ENCODE measurements at places on chromosomes 3 and 15.
A peak's percentile ranks its signal among the peaks of the same experiment; 100 is the strongest.

- peak; percentile 21 for DNase-seq
Measured at GRCh38 chr3:128170866-128171516, 17.7 kb downstream of the EEFSEC start.

DNA sequence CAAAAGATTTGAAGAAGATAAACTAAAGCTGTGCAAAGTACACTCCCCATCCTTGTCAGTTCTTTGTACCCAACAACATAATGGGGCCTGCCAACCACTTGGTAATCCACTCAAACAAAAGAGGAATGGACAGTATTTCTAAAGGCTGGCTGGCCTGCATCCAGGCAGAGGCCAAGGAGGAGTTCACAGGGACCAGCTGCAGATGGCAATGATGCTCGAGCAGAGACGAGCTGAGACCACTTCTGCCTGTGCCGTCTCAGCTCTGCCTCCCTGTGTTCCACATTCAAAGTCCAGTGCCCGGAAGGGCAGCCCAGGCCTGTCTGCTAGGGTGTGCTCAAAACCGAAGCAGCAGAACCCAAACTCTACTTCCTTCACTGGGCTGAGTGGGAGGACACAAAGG lies 14.3 kb downstream of the CXCR6 start:
- DNase-seq = no peak

GRCh38 chr3:142117056-142117851 lies 32.1 kb downstream of the TFDP2 start:
- peak; percentile 91 for DNase-seq

DNA sequence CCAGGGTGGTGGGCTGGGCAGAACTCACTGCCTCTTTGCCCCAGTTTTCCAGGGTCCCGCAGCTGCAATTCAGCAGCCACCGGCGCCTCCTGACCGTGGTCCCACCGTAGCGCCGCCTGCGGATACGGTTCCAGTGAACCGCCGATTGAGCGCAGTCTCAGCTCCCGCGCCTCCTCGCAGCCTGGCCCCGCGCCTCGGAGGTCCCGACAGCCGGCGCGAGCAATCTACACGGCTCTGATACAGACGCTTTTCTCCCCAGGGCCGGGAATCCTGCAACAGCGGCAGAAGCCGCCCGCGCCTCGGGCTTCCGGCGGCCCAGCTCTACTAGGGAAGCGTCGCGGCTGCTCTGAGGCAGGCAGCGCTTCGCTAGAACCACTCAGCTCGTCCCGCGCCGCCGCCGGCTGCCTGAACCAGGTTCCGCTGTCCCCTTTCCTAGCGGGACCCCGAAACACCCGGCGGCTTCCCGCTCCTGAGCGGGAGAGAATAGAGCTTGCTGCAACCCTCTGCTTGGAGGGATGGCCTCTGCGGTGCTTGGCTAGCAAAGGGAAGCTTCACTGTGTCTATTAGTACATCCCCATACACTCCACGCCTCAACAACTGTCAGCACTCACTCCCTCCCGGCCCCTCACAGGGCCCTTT lies 3.1 kb downstream of the FOXL2NB start:
- DNase-seq = no peak

DNA sequence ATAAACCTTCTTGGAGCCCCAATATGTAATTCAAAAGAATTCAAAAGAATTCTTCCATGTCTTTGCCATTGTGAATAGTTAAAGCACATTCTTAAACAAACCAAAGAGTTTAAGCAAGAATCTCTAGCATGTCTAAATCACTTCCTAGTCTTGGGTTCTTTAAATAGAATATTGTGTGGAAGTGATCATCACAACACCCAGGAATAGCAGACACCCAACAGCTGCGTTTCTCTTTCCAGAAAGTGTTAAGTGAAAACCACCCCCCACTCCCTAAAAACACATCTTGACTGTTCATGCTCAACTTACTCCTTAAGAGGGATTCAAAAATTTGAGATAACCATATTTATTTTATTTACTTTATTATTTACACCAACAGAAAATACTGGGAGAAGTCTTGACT lies 24.1 kb upstream of the CAPN7 start:
- no peak for DNase-seq

DNA sequence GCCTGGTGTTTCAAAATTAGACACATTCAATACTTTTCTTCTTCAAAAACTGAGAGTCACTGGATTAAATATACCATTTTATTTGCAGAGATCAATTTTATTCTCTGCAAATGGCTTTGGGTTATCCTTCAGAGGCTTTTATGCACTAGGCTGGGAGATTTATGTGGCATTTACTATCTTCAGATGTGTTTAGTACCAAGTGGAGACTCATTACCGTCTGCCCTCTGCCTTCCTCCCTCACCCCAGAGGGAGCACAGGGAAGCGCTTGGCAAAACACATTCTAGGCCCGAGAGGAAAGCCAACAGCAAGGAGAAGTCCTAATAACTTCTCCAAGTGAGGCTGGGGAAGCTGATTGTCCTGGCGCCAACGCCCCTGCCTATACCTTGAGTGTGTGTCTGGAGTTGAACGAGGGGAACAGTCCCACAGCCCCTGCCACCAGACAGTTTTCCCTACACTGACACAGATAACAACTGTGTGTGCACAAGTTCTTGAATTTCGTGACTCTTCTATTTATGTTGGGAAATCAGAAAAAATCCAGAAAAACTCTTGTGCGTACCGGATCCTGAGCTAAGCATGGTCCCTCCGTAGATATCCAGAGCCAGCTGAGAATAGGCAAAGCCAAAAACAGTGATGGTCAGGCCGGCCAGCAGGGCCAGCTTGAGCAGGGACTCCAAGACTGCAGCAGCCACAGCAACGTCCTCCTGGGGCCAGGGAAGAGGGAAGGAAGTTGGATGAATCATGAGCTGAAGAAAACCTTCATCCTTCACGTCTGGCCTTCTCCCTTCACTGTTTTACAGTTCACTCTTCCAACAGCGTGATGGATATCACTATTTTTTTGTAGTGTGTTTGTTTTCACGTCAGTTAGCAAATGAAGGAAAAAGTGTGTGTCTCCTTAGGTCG lies 26.6 kb downstream of the RFT1 start:
- DNase-seq = no peak

DNA sequence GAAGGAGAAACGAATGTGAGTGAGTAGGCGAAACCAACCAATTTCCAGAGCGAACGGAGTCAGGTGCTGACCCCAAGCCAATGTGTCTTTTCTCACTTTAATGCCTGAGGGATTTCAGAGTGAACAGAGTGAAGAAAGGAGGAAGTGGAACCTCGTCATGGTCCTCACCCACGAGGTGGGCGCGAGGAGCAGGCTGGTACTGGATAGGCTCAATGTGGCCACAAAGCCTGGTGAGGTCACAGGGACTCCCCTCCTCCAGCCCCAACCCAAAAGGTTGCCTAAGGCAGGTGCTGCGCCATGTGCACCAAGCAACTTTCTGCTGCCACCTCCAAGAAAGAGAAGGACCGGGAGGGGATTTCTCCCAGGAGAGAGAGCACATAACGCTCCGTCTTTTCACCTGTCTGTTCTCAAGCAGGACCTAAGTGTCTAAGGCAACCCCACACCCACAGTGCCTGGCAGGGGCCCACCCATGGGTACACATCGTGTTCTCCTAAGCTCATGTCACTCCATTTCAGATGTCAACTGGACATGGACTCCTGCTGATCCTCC lies 3.8 kb downstream of the NRROS start:
- no peak for DNase-seq

DNA sequence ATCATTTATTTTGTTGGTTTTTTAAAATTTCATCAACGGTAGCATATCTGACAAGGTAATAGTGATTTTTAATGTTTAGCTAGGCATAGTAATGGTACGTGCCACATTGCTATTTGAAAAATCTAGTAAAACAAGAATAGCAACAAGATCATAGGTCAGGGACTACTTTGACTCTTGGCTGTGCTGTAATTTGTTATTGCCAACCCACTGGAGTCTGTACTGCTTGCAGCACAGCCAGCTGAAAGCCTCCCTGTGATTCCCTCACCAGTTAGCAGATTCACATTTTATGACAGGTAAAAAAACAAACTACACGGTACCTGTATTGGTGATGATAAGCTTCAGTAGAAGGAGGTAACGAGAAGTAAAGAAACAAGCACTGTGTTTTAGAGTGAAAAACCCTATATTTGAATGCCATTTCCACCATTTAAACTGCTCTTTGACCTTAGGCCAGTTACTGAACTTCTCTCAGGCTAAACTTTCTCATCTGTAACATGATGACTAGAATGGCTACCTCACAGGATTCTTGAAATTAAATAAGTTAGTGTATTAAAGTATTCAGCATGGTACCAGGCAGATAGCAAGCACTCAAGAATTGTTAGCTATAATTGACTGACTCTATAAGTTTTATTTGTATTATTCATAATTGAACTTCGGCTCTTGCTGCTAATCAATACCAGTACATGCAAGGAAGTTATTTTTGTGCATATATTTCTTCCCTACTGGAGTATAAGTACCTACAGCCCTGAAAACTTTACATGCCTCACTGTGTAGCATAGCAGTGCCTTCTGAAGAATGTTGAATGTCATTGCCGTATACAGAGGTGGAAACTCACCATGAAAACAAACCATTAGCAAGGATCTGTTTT lies 16.1 kb downstream of the FILIP1L start:
- DNase-seq = no peak

- no peak for DNase-seq
Measured at GRCh38 chr3:157692468-157692867, 189.3 kb upstream of the VEPH1 start.

- no peak for DNase-seq
Measured at GRCh38 chr3:5226783-5227182, 39.3 kb downstream of the EDEM1 start.

GRCh38 chr15:62357431-62357830 lies 192.3 kb upstream of the C2CD4B start:
- no peak for DNase-seq

DNA sequence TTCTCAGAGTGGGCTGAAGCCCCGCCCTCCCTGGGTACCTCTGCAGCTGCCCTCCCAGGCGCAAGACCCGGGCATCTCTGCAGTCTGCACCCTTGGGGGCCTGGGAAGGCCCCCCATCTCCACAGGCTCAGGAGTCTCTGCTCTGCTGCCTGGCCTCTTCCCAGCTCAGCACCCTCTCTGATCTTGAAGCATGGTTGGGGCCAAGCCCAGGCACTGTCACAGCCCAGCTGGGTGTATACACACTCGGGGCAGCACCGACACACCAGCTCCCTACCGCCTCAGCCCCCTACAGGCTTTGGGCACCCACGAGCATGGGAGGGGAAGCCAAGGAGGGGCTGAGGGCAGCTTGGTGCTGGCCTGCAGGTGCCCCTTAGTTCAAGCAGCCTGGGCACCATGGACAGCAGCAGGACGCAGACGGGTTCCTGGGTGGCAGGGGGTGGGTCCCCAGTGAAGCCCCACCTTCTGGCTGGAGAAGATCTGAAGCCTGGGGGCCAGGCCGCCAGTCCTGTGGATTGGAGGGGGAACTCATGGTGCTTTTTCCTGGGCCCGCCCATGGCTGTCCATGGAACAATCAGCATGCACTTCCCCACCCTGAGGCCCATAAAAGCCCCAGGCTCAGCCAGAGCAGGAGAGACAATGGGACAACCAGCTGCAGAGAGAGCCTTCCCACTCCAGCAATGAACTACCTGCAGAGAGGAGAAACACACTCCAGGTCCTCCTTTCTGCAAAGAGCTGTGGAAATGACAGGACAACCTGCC lies 170.6 kb downstream of the TJP1 start:
- DNase-seq = no peak

- no peak for DNase-seq
Measured at GRCh38 chr3:100740207-100740606, 30.9 kb downstream of the TFG start.

DNA sequence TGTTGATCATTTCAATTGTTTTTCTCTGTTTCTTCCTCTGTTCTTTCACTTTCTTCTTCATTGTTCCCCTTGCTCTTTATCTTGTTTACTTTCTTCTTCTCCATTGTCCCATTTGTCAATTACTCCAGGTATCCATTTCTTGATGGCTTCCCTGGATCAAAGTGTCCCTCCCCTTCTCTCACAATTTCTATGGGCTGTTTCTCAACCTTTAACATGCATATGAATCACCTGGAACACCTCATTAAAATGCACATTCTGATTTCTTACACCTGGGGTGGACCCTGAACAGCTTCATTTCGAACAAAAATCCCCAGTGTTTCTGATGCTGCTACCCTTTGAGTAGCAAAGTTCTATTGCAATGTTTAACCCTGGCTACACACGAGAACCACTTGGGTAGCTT lies 454.8 kb downstream of the EPHA6 start:
- DNase-seq = no peak

DNA sequence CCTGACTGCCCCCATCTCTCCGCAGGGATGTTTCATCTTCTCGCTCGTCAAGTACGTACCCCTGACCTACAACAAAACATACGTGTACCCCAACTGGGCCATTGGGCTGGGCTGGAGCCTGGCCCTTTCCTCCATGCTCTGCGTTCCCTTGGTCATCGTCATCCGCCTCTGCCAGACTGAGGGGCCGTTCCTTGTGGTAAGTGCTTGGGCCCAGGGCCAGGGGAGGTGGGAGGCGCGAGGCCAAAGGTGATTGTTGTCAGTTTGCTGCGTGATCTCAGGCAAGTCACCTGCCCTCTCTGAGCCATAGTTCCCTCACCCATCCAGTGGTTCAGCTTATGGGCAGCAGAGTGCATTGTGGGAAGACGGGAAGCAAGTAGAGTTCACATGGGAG lies 58.5 kb downstream of the GRIP2 start:
- DNase-seq = no peak

GRCh38 chr3:4503050-4503449 lies 9.9 kb downstream of the ITPR1 start:
- DNase-seq = no peak

DNA sequence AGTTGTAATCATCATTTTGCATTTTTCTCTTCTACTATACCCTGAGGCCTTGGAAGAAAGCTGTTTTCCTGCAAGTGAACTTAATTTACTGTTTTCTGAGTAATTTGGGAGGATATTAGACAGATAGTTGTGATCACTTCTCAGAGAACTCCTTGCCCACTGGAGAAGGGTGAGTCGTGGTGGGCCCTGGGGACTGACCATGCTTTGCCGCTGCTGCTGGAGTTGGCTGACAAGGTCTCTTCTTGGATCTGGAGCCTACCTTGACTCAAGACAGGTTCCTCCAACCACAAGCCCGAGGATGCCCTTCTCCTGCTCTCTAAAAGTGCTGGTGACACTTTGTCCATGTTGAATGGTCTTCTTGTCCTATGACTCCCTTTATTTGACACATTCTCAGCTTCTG lies 68.4 kb downstream of the KCNAB1 start:
- no peak for DNase-seq

Data from NCI-H2029 treated with DMSO at 0.1 percent for 48 hours (cell line).